Kasumi-1 (cell line): ENCODE measurements at places on chromosomes 7 and 10.
A peak's percentile ranks its signal among the peaks of the same experiment; 100 is the strongest.

DNA sequence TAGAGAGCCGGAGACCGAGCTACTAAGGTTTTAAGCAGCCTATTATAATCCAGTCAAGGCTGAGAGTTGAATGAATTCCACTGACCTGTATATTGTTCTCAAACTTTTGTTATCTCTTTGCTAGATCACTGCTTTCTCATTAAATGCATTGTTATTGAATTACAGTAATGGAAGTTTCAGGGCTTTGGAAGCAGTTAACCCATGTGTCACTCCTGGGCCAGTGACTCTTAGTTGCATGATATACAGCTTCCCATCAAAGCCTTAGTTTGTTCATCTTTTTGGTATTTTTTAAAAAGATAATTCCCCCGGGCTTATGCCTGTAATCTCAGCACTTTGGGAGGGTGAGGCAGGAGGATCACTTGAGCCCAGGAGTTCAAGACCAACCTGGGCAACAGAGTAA lies 55.4 kb upstream of the KIAA1217 start:
- no peak for DNase-seq

GRCh38 chr10:85012305-85012704 lies 683.9 kb downstream of the CCSER2 start:
- no peak for DNase-seq

DNA sequence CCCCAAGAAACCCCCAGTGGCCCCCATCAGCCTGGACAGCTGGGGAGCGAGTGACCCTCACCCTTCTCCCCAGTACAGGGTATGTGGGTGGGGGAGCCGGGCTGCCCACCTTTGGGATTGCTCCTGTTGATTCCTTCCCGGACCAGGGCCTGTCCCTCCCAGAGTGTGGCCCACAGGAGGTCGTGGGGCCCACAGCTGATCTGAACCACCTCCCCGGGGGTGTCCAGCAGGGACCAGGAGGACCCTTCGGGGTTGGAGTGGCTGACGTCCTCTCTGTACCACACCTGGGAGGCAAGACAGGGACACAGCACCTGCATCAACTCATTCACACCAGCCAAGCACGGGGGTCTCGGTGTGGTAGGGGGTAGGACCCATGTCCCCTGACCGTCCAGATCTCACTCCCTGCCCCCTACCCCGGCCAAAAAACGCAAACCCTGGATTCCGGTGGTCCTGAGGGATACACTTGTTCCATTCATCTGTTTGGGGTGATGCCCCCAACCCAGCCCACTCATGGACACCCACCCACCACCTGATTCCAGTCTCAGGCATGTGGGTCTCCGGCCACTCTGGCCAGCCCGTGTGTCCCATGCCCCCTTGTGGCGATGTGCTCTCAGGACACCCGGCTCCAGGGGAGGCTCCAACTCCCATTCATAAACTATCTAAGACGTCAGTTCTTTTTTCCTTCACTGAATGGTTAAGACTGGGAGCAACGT lies 10.9 kb downstream of the TECPR1 start:
- peak; percentile 31 for DNase-seq

DNA sequence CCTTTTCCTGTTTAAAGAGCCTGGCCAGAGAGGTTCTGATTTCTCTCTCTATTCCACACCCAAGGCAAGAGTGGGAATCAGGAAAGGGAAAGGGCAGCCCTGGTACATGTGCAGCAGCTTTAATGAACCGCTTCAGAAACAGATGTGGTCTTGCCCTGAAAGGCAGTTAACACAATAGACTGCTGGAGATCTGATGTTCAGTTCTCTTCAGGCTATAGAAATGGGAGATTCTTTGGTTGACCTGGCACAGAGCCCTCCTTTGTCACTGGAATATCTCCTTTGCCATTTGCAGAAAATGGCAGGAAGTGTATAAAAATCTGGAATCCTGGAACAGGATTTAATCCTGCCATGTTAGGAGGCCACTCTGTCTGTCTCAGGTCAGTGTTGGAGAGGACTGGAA lies 36.3 kb upstream of the EXOC6 start:
- DNase-seq, result no peak

DNA sequence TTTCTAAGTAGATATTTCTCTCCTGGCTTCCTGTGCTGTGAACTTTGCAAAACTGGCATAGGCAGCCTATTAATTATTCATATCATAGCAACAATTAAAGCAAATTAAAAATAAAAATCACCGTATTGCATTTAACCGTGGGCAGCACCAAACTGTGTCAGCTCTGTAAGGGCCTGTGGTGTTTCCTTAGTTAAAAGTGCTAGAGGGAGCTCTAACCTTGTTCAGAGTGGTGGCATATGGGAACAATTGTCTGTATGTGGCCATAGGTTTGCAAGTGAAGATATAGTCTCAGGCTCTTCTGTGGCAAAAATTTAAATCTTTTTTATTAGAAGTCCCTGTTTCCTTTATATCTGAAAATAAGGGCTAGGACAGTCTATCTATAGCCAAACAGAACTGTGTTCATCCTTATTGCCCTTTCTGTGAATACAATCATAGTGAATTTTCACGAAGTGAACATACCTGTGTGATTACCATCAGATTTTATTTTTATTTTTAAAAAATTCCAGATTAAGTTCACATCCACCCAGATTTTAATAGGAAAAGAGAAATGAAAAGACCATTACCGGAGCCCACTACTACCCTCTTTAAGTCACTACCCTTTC lies 92.6 kb downstream of the POLL start:
- peak; percentile 60 for DNase-seq

- no peak for DNase-seq
These were observed 957.2 kb upstream of the GHITM start for GRCh38 chr10:83182076-83182475.

GRCh38 chr7:149729983-149730801 lies 43.2 kb downstream of the ZNF467 start:
- DNase-seq, result no peak

GRCh38 chr10:99731306-99732032 lies 458 bp downstream of the COX15 start:
- no peak for DNase-seq

DNA sequence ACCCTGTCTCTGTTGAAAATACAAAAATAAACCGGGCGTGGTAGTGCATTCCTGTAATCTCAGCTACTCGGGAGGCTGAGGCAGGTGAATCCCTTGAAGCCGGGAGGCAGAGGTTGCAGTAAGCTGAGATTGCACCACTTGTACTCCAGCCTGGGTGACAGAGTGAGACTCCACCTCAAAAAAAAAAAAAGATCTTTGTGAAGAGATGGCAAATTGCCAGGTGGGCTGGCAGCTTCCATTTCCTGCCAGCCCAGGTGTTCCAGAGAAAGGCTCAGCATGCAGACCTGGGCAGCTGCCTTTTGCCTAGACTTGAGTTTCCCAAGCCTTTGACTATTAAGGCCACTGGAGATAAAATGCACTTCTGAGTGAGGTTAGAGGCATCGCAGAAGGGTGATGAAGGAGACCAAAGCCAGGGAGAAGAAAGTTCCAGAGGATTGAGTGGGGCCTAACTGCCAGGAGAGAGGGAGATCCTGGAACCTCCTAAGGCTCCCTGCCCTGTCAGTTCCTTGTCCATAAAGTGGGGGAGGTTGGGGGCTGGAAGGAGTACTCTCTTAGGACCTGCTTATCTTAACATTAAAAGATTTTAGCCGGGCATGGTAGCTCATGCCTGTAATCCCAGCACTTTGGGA lies 10.0 kb upstream of the DDIT4 start:
- DNase-seq, result no peak

- DNase-seq, result no peak
These were observed 312.4 kb upstream of the CACNA2D1 start for GRCh38 chr7:82755705-82756551.
